ENCODE measurements at places on chromosomes 5 and 9.

- peak overlapping the region; percentile 53 for H3K4me3 ChIP-seq
- H3K27ac ChIP-seq = peak overlapping the region; percentile 84
These were observed 33.9 kb downstream of the VLDLR start for GRCh38 chr9:2655411-2655901.

- no peak for DNase-seq
- no peak overlapping the region for H3K4me3 ChIP-seq
- no peaks in the 10 kb centered on the region for H3K36me3 ChIP-seq
These were observed 205.7 kb downstream of the AGTPBP1 start for GRCh38 chr9:85536076-85536475.

- H3K4me3 ChIP-seq = peak overlapping the region; percentile 59
- H3K4me1 ChIP-seq = peaks cover 35% of the 10 kb centered on the region
- peak overlapping the region; percentile 84 for H3K27ac ChIP-seq
These were observed 32.1 kb downstream of the MTMR12 start for GRCh38 chr5:32280656-32281081.

DNA sequence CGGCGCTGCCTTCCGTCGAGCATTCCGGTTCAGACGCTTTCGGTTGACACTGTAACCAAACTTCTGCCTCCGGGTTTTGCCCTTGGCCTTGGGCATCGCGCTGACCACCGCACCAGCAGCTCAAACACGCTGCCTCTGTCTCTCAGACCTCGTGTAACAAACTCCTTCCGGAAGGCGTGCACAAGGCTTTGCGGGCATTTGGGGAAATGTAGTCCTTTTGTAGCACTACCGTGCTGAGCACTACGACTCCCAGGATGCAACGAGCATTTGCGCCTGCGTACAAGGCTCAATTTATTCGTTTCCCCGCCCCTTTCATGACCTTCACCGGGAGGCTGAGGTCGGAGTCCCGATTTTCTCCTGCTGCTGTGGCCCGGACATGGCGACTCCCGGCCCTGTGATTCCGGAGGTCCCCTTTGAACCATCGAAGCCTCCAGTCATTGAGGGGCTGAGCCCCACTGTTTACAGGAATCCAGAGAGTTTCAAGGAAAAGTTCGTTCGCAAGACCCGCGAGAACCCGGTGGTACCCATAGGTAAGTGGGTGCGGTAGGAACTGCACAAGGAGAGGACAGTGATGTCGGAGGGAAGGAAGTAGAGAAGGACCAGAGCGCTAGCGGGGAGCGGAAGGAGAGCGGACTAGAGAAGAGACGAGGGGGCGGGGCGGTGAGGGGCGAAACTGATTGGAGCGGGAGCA, at the start of the genes HIGD2A and NOP16:
TSS of gene HIGD2A (plus strand) at position 308 of the 691 bp plus-strand sequence. CDS start at position 377, 69 bp downstream.
TSS of gene NOP16 (minus strand) at position 155 of the 691 bp plus-strand sequence. CDS start at position 96, 59 bp downstream.
- peak; percentile 94 for DNase-seq
- peak within 1 kb of the TSS; percentile 99 for H3K27ac ChIP-seq
- H3K27me3 ChIP-seq = no peaks in the 10 kb centered on the region
- H3K4me1 ChIP-seq = peaks cover 27% of the 10 kb centered on the region
